Daoy (cell line): ENCODE measurements at places on chromosomes 12 and 14. TPM values are rescaled to one million over a fixed set of nuclear protein-coding genes. Genes with fewer than 3 reads are reported as not detected.
A peak's percentile ranks its signal among the peaks of the same experiment; 100 is the strongest.

IL22 gene
- not detected in 2 replicates for total RNA-seq

ACOT6 gene
- total RNA-seq, result not detected in 2 replicates

RIMKLB gene
- 21.3 and 22.3 TPM in 2 replicates for total RNA-seq

TEX52 gene
- not detected in 2 replicates for total RNA-seq

TEX22 gene
- total RNA-seq, result 0.29 and 1.3 TPM in 2 replicates

SLC25A21 gene
- total RNA-seq, result 37.0 and 105 TPM in 2 replicates

CEBPE gene
- total RNA-seq, result not detected in 2 replicates

HVCN1 gene
- 0.23 TPM in 1 of 2 replicates, not detected in the other for total RNA-seq

RTL1 gene
- total RNA-seq, result not detected in 2 replicates

OR4E2 gene
- not detected in 2 replicates for total RNA-seq

ABHD12B gene
- total RNA-seq, result not detected in 2 replicates

NRIP2 gene
- total RNA-seq, result not detected in 2 replicates

B4GALNT1 gene
- total RNA-seq, result 36.5 and 60.9 TPM in 2 replicates

SLC7A7 gene
- total RNA-seq, result 0.51 and 1.8 TPM in 2 replicates

PPP1CC gene
- total RNA-seq, result 140 and 143 TPM in 2 replicates

GRCh38 chr14:101198398-101199027, 295.0 kb upstream of the RTL1 start:
- no peak for DNase-seq

GRCh38 chr14:31510222-31510621, 22.4 kb upstream of the GPR33 start:
- DNase-seq, result no peak

DNA sequence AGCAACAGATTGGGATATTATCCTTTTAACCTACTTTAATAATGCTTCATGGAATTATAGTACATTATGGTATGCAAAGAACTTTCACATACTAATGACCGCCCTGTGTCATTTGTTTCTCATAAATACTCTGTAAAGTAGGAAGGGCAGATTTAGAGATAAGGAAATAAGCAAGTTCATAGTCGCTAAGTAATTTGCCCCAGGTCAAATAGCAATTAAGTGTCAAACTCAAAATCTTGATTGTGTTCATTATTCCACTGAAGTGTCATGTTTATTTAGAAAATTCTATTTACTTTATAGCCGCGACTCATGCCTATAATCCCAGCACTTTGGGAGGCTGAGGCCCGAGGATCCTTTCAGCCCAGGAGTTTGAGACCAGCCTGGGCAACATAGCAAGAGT, 98.7 kb upstream of the ATF1 start:
- no peak for DNase-seq

DNA sequence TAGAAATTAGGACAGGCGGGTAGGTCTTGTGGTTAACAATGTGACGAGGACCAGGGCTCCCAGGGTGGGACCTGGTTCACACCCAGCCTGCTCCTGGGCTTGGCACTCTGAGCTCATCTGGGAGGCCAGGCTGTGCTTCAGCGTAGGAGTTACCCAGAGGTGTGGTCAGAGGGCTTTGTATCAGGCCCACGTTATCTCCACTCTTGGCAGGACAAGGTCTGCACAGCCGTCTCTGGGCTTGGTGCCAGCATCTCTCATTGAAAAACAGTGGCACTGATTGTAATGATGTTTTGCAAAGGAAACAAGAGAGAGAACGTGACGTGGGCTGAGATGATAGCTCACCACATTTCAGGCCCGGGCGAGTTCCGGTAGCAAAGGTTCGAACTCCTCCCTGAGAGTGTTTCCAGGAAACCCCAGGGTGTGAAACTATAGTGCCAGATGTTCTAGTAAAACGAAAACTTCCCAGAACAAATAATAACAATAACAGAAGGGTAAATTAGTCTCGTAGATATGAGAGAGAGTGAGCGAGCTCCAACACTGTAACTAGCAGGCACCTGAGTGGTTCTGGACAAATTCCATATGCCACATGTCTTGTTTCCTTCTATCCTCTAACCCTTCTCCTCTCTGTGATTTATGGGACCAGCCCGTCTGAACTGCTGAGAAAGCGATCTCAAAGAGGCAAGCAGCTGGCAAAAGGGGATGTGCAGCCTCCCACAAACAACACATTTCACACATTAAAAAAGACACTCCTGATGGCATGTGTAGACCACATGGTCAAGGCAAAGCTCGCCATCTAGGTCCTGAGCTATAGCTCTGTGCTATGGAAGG, 227.3 kb downstream of the KTN1 start:
- DNase-seq, result peak; percentile 85

- no peak for DNase-seq
These were observed 32.0 kb upstream of the JDP2 start for GRCh38 chr14:75395862-75396261.

- DNase-seq, result no peak
These were observed 53.9 kb upstream of the PNMA1 start for GRCh38 chr14:73768107-73768506.

DNA sequence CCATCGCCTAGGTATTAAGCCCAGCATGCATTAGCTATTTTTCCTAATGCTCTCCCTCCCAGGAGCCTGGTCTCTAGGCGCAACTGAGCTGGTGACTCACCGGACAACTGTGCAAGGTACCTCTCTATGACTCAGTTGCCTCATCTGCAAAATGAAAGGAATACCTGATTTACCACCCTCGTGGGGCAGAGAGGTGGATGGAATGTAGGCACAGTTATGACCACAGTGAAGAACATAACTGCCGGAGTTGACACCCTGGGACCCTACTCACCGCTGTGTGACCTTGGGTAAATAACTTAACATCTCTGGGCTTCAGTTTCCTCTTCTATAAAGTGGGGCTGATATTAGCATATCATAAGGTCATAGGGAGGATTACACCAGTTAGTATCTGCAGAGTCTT, 22.6 kb downstream of the BCL11B start:
- no peak for DNase-seq

DNA sequence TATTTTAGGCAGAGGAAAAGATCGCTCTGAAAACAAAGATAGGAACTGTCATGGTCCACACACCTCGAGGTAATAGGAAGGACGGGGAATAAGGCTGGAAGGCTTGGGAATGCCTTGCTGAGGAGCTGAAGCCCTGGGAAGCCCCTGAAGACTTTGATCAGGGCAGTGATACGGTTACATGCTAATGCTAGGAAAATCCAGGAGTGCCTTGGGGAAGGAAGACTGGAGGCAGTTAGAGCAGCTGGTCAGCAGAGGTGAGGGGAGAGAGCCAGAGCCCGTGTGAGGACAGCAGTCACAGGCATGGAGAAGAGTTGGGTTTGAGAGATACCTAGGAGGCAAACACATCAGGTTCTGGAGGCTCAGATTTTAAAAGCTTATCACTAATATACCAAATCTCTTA, 8.6 kb upstream of the YY1 start:
- DNase-seq, result no peak

DNA sequence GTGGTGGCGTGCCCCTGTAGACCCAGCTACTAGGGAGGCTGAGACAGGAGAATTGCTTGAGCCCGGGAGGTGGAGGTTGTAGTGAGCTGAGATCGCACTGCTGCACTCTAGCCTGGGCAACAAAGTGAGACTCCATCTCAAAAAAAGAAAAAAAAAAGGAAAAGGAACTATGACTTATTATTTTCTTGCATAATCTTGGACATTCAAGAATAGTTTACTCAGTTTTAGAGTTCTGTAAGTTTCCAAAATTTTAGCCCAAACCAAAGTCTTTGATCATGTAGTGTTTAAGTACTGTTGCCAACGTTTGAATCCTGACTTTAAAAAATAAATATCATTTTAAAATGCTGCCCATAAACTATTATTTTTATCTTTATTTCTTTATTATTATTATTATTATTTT, 6.2 kb downstream of the PSMA6 start:
- DNase-seq, result no peak

DNA sequence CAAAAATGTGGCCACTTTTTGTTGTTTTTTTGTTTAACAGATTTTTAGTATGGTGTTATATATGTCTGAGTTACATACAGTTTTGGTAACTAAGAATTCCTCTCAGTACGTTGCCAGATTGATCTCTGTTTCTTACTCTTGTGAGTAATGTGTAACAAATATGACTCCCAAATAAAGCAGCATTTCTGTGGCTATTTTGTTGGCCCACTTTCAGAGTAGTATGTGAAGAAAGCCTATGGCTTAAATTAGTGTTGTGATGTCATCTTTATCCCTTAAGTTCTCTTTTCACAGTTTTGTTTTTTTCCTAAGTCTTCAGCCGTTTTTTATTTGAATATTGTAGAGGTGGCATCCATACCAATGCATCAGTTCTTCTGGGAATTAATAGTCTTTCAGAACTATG, 10.7 kb downstream of the PCNX4 start:
- DNase-seq, result no peak

GRCh38 chr14:79706382-79706781, 504.9 kb downstream of the DIO2 start:
- no peak for DNase-seq

DNA sequence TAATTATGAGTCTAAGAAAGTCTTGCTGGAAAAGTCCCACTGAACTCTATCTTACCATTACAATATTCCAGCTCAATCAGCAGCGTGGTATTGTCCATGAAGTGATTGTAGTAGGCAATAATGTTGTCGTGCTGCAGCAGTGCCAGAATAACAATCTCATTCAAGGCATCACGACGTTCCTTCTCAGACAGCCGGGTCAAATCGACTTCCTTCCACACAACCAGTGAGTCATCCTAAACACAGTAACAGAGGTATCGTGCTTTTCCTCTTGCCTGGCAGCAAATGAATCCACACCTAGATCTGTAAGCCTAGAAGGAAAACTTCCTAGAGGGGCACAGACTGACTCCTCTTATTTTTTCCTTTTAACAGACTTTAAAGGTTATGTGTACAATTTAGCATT, 2.9 kb downstream of the NEK9 start:
- peak; percentile 79 for DNase-seq

DNA sequence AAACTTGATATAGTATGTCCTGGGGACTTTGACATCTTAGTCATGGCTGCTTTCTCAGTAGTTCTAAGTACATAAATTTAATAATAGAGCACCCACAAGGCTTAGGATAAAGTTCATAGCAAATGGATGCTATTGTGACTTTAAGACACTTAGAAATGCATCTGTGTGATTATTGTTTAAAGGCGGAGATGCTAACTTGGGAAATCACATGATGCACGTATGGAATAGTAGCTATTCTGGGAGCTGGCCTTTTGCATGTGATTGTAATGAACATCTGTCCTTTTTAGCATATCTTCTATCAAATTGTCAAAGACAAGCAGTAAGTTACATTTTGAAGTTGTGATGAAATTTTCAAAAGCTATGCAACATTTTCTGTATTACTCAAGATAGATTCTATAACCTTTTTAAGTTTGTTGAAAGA, 46.7 kb upstream of the ATP2A2 start:
- DNase-seq, result no peak

GRCh38 chr12:89479982-89480381, 44.6 kb downstream of the GALNT4 start:
- no peak for DNase-seq

GRCh38 chr12:7383157-7383556, 60.8 kb downstream of the CD163L1 start:
- no peak for DNase-seq

GRCh38 chr12:105970885-105971284, 167.9 kb downstream of the NUAK1 start:
- DNase-seq, result no peak

- no peak for DNase-seq
These were observed 14.8 kb downstream of the PRKAB1 start for GRCh38 chr12:119682639-119683252.

GRCh38 chr14:97844042-97844441, 1046.9 kb downstream of the VRK1 start:
- DNase-seq, result no peak

DNA sequence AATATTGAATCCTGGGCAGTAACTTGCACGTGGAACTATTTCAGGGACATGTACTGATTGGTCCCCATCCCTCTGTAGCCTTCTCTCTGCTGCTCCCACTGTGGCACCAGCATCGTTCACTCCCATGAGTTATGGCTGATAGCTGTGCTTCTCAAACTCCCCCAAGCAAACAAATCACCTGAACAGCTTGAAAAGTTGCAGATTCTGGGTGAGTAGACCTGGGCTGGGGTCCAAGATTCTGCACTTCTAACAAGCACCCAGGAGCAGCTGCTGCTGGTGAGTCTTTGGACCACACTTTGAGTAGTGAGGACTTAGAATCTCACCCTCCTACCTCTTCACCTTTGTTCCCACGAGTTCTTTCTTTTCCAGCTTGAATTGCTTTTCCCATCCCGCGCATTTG, 49.4 kb upstream of the ZFP36L1 start:
- DNase-seq, result no peak

GRCh38 chr12:60333461-60333860, 737.6 kb downstream of the SLC16A7 start:
- no peak for DNase-seq

DNA sequence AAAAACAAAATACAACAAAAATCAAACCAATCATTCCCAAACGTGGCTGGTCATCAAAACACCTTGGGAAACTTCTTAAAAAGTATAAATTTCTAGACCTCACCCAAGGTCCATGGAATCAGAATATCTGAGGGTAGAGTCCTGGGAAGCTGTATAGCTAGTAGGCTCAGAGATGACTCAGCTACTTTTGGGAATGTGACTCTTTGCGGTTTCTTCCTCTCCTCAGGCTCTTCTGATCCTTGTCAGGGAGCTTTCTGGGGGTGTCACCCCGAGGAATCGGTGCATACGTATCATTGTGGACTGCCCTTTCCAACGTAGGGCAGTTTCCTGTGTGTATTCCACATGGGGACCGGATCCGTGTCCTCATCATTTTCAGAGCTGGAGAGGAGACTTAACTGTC, 14.8 kb downstream of the JDP2 start:
- DNase-seq, result peak; percentile 69

- DNase-seq, result no peak
These were observed 455.8 kb downstream of the PCNX1 start for GRCh38 chr14:71362920-71363584.

- DNase-seq, result no peak
These were observed 142.2 kb downstream of the SLC41A2 start for GRCh38 chr12:104815935-104816334.

GRCh38 chr14:32049361-32050088, 27.6 kb upstream of the ARHGAP5 start:
- no peak for DNase-seq

GRCh38 chr14:56112781-56113180, 5.4 kb upstream of the PELI2 start:
- DNase-seq, result no peak

DNA sequence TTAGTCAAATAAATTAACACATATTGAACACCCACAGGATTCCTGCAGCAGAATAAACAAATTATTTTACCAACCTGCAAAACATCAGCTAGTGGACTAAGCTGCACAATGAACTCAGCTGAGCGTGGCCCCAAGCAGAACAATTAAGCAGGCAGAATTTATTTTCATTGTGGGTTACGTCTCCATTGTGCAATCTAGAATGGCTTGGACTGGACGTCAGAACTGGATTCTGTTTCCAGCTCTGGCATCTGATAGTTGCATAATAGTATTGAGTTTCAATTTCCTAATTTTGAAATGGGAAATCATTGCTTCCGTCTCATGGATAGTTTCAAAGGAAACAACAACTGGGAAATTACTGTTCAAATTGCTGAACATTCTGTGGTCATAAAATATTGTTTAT, 35.5 kb upstream of the RERG start:
- no peak for DNase-seq

GRCh38 chr14:81529391-81529790, 4.3 kb downstream of the SEL1L start:
- DNase-seq, result no peak
